Activated CD8-positive, alpha-beta memory T cell treated with anti-CD3 and anti-CD28 coated beads for 4 hours (primary cell): ENCODE measurements at places on chromosomes 13 and 19.

DNA sequence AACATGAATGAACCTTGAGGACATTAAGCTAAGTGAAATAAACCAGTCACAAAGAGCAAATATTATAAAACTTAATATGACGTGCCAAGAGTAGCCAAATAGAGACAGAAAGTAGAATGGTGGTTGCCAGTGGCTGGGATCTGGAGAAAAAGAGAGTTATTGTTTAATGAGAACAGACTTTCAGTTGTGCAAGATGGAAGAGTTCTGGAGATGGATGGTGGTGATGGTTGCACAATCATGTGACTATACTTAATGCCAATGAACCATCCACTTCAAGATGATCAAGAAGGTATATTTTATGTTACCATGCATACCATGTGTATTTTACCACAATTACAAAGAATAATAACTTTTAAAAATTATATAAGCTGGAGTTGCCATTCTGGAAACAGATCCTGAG is 65.7 kb upstream of the MTIF3 start:
- DNase-seq = no peak

GRCh38 chr19:49441210-49441959 is at the start of gene SLC17A7:
Gene SLC17A7 (minus strand): TSS chr19:49441527. CDS start chr19:49441379, 148 bp downstream.
- DNase-seq = no peak

GRCh38 chr13:34464011-34464410 is 478.1 kb upstream of the NBEA start:
- DNase-seq = no peak

- no peak for DNase-seq
Observed at GRCh38 chr13:29165840-29166239, 345.7 kb downstream of the MTUS2 start.

DNA sequence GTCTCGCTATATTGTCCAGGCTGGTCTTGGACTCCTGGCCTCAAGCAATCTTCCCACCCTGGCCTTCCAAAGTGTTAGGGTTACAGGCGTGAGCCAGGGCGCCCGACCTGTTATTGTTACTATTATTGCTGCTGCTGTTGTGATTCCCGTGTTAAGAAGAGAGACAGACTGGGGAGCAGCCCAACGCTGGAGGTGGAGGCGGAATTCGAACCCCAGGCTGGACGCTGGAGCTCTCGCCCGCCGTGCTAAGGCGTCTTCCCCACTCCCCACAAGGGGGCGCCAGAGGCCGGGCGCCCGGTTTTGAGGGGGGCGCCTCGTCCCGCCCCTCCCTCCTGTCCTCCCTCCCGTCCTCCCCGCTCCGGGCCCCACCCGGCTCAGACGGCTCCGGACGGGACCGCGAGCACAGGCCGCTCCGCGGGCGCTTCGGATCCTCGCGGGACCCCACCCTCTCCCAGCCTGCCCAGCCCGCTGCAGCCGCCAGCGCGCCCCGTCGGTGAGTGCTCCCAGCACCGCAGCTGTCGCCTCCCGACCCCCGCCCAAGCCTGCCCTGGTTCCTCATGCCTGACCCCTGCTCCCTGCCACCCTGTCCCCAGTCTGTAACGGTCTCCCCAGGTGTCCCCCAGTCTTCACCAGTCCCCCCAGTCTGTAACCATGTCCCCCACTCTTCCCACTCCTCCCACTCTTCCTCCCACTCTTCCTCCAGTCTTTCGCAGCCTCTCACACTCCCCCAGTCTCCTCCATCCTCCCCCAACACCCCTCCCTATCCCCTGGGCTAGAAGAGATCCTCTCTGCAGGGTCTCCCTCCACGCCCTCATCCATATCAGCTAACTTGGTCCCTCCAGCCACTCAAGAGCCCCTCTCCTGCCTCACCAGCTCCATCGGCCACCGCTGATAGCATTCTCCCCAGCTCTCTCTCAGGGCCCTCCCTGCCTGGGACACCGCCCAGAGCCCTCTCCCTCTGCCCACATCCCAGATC is at the start of gene EHD2:
Gene EHD2 (plus strand): TSS at position 377 of the 976 bp plus-strand sequence. CDS start 3,191 bp downstream, outside the sequence.
- no peak for DNase-seq

- DNase-seq = no peak
Observed at GRCh38 chr13:28685114-28685513, 26.2 kb downstream of the POMP start.
